ENCODE measurements at places on chromosomes 3 and 15.

GRCh38 chr3:135106445-135106844, 311.4 kb downstream of the EPHB1 start:
- no peak for DNase-seq

GRCh38 chr3:108062051-108062450, 28.8 kb downstream of the CD47 start:
- DNase-seq: no peak

DNA sequence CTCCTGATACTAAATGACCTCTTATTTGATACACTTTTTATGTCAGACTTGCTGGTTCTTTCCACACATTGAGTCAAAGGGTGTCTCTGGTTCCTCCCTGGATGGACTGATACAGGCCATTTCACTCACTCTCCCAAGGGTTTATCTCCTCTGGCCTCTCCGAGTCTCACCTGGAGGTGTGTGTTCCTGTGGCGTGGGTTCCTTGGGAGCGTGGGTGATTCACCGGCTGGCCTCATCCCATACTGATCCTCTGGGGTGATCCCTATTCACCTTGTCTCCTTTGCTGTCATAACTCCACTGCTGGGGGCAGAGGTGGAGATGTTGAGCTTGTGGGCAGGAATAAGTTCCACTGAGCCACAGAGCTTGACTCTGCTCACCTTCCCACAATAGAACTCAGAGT, 61.1 kb downstream of the ST6GAL1 start:
- no peak for DNase-seq

DNA sequence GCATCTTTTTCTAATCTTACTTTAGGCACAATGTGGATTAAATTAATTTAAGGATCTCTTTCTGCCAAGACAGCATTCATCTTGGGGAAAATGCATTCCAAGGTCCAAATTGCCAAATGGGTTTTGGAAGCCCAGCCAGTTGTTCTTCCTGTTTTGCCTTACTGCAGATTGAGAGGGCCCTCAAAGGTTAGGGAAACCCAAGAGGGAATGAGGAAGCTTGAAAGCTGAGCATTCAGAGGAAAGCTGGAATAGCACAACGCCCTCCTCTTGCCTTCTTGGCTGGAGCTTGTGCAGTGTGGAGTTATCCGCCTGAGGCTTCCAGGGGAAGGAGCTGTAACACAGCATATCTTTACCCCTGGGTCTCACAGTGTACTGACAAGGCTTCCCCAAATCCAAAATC, 18.2 kb upstream of the SACM1L start:
- no peak for DNase-seq

DNA sequence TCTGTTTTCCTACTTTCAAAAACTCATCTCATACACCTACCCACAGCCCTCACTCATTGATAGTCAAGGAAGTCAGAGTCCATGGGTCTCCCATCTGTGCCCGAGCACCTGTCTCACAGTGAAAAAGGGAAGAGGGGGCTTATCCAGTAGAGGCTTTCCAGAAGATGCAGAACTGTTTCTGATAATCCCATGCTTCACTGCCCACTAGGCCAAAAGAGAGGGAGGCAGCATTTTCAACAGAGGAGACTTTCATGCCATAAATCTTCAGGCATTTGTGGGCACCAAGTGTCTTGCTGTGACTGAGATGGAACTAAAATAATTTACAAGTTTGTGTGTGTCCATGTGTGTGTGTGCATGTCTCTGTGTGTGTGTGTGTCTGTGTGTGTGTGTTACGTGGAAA, 117.9 kb upstream of the PHLDB2 start:
- no peak for DNase-seq

GRCh38 chr15:98085003-98085639, 124.6 kb downstream of the ARRDC4 start:
- DNase-seq: no peak

DNA sequence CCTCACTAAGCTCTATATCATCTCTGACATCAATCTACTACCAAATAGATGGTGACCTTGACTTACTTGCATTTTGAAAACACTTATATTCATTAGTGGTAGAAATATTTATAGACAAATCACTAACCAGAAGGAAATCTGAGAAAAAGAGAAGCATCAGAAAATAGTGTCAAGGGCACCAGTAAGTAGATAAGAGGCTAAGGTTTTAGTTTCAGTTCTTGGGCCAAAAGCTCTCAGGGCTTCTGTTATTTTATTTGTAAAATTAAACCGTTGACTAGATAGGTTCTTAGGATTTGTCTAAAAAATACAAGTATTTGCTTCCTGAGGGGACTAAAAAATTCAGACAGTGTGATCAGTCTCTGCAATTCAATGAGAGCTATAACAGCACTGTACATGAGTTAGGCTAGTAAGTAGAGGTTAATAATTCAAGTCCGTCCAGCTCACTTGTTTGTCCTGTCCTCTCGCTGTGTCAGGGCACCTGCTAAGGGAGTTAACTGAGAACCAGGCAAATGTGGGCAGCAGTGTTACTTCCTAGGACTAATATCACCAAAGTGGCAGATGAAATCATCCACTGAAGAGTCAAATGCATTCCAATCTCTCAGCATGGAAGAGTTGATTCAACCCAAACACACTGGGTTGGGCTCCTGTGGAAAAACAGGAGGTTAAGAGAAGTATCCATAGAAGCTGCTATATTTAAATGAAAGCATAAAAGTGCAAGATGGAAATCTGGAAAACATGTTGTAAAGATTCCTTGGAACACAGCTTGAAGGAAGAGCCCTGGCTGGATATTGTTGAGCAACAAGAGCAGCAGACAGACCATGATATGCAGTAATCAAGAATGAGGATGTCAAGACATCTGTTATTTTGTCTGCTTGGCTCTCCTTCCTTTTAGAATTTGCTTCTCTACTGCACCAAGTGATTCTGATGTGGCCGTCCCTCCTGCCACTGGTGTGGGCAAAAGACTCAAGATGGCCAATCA, 134.9 kb upstream of the ZBTB20 start:
- no peak for DNase-seq

DNA sequence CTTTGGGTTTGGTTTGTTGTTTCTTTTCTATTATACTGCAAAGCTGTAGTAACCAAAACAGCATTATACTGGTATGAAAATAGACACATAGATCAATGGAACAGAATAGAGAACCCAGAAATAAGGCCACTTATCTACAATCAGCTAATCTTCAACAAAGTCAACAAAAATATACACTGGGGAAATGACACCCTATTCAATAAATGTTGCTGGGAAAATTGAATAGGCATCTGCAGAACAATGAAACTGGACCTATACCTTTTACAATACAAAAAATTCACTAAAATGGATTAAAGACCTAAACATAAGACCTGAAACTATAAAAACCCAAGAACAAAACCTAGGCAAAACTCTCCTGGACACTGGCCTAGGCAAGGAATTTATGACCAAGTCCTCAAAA, 52.9 kb downstream of the TLNRD1 start:
- no peak for DNase-seq

GRCh38 chr3:151770956-151771355, 37.2 kb downstream of the AADACL2 start:
- no peak for DNase-seq

- DNase-seq: no peak
These were observed 72.7 kb upstream of the SLC4A7 start for GRCh38 chr3:27556887-27557286.
